ENCODE measurements at places on chromosomes 6 and 20. TPM values are rescaled to one million over a fixed set of nuclear protein-coding genes. Genes with fewer than 3 reads are reported as not detected.

Gene POM121L2
- total RNA-seq: not detected

Gene IPCEF1
- 18.8 TPM for total RNA-seq

Gene SLC4A11
- 6.0 TPM for total RNA-seq

Gene APOM
- 1.9 TPM for total RNA-seq

Gene UNC5CL
- total RNA-seq: 2.5 TPM

Gene ADRM1
- total RNA-seq: 133 TPM

Gene CST11
- total RNA-seq: not detected

Gene DNAAF9
- total RNA-seq: 5.2 TPM

Gene SAMD5
- 0.30 TPM for total RNA-seq

Gene CDH26
- 1.5 TPM for total RNA-seq

Gene SF3B5
- 176 TPM for total RNA-seq

Gene ZNF334
- total RNA-seq: 1.8 TPM

Gene RIPPLY2
- not detected for total RNA-seq

Gene CALHM4
- total RNA-seq: not detected

Gene OR2H2
- not detected for total RNA-seq

Gene MUCL3
- not detected for total RNA-seq

Gene ANKRD66
- total RNA-seq: not detected

Gene ZNF391
- 0.73 TPM for total RNA-seq

Gene EMILIN3
- not detected for total RNA-seq

Gene CRYBG1
- total RNA-seq: 62.7 TPM

Gene LY6G6F
- total RNA-seq: not detected

Gene PGC
- total RNA-seq: not detected

Gene OR2H1
- not detected for total RNA-seq

Gene SUMO4
- total RNA-seq: 7.4 TPM

Gene RNF217
- 0.70 TPM for total RNA-seq

Gene SYTL3
- total RNA-seq: 106 TPM

Gene DNMT3B
- 3.3 TPM for total RNA-seq

Gene CD24
- total RNA-seq: not detected

Gene UBD
- 1.6 TPM for total RNA-seq

Gene ELOVL4
- total RNA-seq: 1.6 TPM

Gene SIRPB2
- not detected for total RNA-seq

Gene OPRM1
- not detected for total RNA-seq

Gene HLA-A
- 2,021 TPM for total RNA-seq

Gene MYCT1
- not detected for total RNA-seq

Gene EDN1
- total RNA-seq: not detected

Gene AGER
- 22.0 TPM for total RNA-seq

Gene SCUBE3
- total RNA-seq: 0.54 TPM

Gene LINC00237
- total RNA-seq: 0.35 TPM

Gene CFB
- 0.12 TPM for total RNA-seq

Gene C20orf204
- total RNA-seq: 19.0 TPM

Gene HTR1B
- total RNA-seq: not detected

Gene RARS2
- 22.1 TPM for total RNA-seq

All from activated CD8-positive, alpha-beta memory T cell treated with anti-CD3 and anti-CD28 coated beads, Interleukin-2, amount 10 ng/mL, durations not matched to agents 7 days and 5 days (primary cell).